ENCODE measurements at places on chromosomes 1 and 21.

DNA sequence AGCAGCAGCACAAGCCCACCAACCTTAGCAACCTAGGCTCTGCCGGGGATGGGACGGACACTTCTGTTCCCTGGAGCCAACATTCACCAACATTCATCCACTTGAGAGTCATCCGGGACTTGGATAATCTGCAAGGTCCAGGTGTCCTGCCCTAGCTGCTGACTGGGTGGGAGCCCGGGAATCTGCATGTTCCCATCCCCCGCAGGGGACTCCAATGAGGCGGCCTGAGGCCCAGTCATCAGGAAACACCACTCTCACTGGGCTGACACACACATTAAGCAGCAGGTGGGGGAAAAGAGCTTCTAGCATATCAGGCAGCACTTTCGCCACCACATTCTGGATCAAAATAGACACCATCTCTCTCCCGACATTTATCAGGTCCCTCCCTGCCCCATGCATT is 38.4 kb upstream of the CCSAP start:
- DNase-seq, result no peak

DNA sequence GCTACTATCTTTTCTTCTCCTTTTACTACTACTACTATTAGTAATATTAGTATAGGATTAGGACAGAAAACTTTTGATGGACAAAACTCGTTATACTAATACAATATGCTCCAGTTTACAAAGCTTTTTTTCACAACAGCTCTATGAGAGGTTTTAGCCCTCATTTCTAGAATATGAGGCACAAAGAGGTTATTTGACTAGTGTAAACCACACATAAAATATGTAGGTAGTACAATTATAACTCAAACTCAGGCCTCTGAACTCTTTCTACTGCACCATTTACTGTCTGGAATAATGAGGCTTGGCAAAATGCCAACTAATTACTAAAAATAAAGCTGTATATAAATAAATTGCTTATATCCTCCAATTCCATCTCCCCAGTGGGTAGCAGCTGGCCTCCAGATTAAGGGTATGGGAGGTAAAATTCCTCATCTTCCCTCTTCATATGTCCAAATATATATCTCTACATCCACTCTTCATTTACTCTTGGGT is 99.9 kb downstream of the LYST start:
- DNase-seq, result no peak

- DNase-seq, result no peak
These were observed 9.0 kb downstream of the GON4L start for GRCh38 chr1:155847823-155848529.

DNA sequence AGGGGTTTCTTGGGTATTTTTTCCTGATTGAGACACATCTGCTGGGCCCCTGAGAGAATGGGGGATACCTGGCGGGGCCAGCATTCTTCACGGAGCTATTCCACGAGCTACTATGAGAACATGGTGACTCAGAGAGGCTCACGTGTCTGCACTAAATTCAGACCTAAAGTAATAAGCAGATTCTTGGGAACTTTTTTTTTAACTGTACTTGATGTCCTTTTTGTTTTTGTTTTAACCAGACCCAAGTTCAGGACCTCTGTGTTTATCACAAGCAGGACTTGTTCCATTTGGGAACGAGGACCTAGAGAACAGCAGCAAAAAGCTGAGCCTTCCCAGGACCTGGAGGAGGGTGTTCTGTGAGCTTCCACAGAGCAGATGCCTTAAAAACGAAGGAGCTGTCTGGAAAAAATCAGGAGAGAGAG is 44.0 kb downstream of the EVA1C start:
- no peak for DNase-seq

DNA sequence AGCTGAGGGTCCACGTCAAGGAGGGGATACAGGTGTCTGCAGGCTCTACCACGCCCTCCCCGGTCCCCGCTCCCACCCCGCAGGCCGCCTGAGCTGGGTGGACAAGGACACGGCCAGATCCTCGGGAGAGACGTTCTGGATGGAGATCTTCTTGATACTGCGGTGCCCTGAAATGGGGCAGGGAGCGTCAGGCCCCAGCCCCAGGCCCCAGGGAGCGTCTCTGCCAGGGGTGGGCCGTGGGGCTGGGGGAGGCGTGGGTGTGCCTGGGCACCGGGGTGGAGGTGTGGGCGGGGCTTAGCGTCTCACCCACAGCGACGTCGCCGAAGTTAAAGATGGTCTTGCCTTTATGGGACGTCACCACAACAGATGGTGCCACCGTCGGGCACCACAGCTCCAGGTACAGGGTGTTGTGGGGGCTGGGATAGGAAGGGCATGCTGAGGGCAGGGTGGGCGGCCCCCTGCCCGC is 7.3 kb upstream of the TMEM52 start:
- no peak for DNase-seq

DNA sequence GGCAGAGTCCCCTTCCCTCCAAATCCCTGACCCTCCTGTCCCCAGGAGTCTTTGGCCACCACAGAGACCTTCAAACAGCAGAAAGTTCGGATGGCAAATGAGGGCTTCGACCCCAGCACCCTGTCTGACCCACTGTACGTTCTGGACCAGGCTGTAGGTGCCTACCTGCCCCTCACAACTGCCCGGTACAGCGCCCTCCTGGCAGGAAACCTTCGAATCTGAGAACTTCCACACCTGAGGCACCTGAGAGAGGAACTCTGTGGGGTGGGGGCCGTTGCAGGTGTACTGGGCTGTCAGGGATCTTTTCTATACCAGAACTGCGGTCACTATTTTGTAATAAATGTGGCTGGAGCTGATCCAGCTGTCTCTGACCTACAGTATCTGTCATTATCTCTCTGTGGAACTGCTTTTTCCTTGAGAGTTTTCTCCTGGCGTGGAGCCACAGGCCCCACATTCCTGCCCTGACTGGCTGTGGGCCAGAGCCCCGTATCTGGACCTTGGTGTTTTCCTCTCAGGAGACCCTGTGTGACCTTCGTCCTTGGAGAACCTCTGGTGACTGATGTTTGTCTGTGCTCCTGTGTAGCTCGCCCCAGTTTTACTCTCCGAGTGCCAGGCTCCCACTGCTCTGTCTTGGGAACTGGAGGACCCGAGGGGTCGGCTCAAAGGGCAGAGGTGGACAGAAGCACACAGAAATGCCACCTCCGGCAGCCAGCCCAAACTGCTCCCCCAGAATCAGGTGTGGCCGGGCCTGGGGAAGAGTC is 4.8 kb downstream of the SLC27A3 start:
- no peak for DNase-seq
